Ecto neural progenitor cell (in vitro differentiated cells): ENCODE measurements at places on chromosomes 6 and 20.

GRCh38 chr6:168527451-168528210, 86.6 kb downstream of the SMOC2 start:
- DNase-seq = no peak

GRCh38 chr20:50913690-50914375, 17.4 kb downstream of the ADNP start:
- no peak for DNase-seq

GRCh38 chr20:61436283-61436666, 184.2 kb downstream of the CDH4 start:
- DNase-seq = no peak

DNA sequence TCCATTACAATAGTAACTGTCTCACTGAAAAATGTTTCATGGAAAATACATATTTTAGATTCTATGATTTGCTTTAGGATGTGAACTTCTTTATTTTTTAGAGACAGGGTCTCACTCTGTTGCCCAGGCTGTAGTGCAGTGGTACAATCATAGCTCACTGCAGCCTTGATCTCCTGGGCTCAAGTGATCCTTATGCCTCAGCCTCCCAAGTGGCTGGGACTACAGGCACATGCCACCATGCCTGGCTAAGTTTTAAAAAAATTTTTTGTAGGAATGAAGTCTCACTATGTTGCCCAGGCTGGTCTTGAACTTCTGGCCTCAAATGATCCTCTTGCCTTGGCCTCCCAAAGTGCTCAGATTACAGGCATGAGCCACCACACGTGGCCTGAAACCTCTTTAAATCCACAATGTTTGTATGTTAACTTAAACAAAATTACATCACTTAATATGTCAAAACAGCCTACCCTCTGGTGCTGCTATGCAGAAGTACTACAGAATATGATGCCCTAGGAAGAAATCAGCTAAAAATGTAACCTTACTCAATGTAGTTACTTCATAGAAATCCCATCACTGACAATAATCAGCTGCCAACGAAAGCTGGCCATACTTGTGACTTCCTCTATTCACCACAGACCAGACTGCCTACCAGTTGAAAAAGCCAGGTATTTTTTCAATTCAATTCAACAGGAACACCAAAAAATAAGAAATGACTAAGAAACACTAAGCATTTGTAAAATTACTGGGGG, 17.6 kb downstream of the EEF1A1 start:
- no peak for DNase-seq

DNA sequence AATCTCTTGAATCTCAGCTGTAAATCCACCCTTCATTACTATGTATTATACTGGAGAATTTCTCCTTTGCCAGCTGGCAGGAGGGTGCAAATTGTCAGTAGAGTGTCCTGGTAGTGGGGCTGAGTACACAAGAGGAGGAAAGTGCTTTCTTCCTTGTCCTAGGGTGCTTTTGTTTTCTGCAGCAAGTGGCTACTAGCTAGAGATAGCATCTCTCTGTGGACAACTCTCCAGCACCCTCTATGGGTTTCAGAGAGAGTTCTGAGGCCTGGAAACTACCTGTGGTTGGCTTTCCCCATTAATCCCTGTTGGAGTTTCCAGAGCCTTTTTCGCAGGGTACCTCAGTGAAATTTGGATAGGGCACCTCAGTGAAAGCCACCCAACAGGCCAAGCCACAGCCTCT, 422.5 kb upstream of the RGS17 start:
- DNase-seq = no peak

DNA sequence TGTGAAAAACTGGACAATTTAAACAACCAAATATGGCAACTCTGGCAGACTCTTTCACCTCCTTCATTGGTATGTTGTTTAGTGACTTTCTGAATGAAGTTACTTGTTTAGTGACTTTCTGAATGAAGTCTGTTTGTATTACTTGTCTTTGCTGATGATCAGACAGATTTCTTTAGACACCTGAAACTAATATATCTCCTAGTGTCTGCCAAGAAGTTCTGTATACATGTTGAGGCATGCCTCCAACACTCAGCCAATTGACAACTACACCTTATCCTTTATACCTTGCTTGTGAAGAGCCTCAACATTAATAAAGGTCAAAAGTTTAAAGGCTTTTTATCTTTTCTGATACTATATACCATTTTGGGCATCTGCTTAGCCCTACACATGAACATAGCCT, 725.4 kb upstream of the EPHA7 start:
- no peak for DNase-seq

GRCh38 chr6:40816601-40817000, 222.4 kb downstream of the UNC5CL start:
- DNase-seq = peak; percentile 27

- DNase-seq = no peak
Measured at GRCh38 chr20:41733151-41733550, 115.0 kb upstream of the CHD6 start.

GRCh38 chr20:63542031-63542559, 4.9 kb upstream of the PTK6 start:
- no peak for DNase-seq

DNA sequence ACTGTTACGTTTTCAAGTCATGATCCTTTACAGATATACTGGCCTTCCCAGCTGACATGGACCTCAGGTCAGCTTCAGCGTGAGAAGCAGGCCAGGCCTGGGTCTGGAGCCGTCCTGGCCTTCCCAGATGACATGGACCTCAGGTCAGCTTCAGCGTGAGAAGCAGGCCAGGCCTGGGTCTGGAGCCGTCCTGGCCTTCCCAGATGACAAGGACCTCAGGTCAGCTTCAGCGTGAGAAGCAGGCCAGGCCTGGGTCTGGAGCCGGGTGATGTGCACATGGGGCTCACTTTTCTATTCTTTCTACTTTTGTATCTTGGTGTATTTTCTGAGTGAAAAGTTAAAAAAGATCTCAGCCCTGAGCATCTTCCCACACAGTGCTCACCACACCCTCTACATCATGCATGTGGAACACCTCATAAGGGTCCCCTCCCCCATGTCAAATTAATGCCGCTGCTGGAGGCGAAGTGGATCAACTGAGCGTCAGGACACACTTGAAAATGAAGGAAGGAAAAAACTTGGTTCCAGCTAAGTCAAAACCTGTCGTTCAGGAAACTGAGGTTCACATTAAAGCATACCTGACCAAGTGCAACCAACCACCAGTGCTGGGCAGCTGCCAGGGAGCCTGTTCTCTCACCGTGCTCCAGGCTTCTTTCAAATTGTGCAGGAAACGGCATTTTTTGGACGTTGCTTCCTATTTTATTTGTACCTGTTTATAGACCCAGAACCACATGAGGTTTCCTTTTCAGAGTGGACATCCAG, 32.2 kb downstream of the KIF25 start:
- peak; percentile 14 for DNase-seq

GRCh38 chr20:9395971-9396370, 118.4 kb upstream of the LAMP5 start:
- no peak for DNase-seq
